Chondrocyte (in vitro differentiated cells): ENCODE measurements at places on chromosomes 3 and 15. TPM values are rescaled to one million over a fixed set of nuclear protein-coding genes. Genes with fewer than 3 reads are reported as not detected.
A peak's percentile ranks its signal among the peaks of the same experiment; 100 is the strongest.

Gene ZMAT3
- 80.6 to 108 TPM (median 80.7 TPM) in 3 replicates for total RNA-seq

Gene GRIP2
- total RNA-seq, result 0.20 to 0.63 TPM in 2 of 3 replicates, not detected in the other

Gene NOX5
- not detected in 3 replicates for total RNA-seq

Gene CCNB2
- 5.3 to 10.4 TPM (median 9.7 TPM) in 3 replicates for total RNA-seq

Gene SLC24A5
- not detected in 3 replicates for total RNA-seq

Gene GTF2A2
- total RNA-seq, result 105 to 114 TPM (median 109 TPM) in 3 replicates

Gene C3orf85
- not detected in 3 replicates for total RNA-seq

Gene LXN
- 3.3 to 6.3 TPM (median 3.4 TPM) in 3 replicates for total RNA-seq

Gene TGM4
- 0.27 TPM in 1 of 3 replicates, not detected in the others for total RNA-seq

Gene GOLGA8G
- not detected in 3 replicates for total RNA-seq

Gene KBTBD8
- total RNA-seq, result 1.5 to 1.9 TPM (median 1.6 TPM) in 3 replicates

Gene NXPE3
- total RNA-seq, result 20.3 to 27.1 TPM (median 20.4 TPM) in 3 replicates

Gene STRIT1
- total RNA-seq, result not detected in 3 replicates

Gene SSR3
- 376 to 395 TPM (median 377 TPM) in 3 replicates for total RNA-seq

Gene ARNT2
- total RNA-seq, result 20.2 to 30.7 TPM (median 22.3 TPM) in 3 replicates

Gene ELL3
- 3.3 to 8.6 TPM (median 3.6 TPM) in 3 replicates for total RNA-seq

Gene ALS2CL
- 1.4 to 5.2 TPM (median 3.6 TPM) in 3 replicates for total RNA-seq

Gene ZNF621
- total RNA-seq, result 25.3 to 27.0 TPM (median 26.0 TPM) in 3 replicates

Gene NMNAT3
- 2.0 to 2.7 TPM (median 2.0 TPM) in 3 replicates for total RNA-seq

- DNase-seq, result no peak
These were observed 27.6 kb downstream of the ARNT2 start for GRCh38 chr15:80431635-80432344.

- DNase-seq, result no peak
These were observed 391.0 kb downstream of the MECOM start for GRCh38 chr3:169272532-169272931.

- no peak for DNase-seq
These were observed 168.7 kb downstream of the EPHA3 start for GRCh38 chr3:89276116-89276515.

GRCh38 chr3:13303410-13303809, 116.7 kb downstream of the NUP210 start:
- DNase-seq, result peak; percentile 43

- no peak for DNase-seq
These were observed 525.1 kb upstream of the GOLIM4 start for GRCh38 chr3:168620854-168621253.

- no peak for DNase-seq
These were observed 824.5 kb downstream of the CADM2 start for GRCh38 chr3:85783291-85783690.

DNA sequence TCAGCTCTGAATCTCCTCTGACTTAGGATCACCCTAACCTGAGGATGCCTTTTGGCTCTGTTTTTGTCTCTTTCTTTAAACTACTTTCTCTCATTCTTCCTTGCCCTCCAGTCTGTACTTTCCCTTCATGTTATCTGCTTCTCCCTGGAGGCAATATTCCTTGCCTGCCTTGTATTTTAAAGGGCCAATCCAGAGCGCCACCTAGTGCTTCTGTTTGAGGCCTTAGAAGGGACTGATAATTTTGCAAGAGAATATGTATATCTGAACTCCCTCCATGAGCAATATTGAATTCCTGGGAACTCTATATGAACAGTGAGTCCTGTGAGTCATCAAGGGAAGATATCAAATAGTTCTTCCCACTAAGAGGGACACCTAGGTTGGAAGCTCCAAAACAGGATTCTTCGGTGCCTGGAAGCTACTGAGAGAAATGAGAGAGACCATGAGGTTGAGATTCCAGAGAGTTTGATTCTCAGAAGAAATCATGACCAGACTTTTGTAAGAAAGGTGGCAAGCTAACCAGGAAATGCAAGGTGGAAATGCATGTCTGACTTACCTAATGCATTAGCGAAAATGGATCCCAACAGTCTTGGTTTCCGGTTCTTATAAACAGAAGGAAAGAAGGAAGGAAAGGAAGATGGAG, 203.8 kb upstream of the CD96 start:
- no peak for DNase-seq

GRCh38 chr3:77588863-77589262, 549.0 kb downstream of the ROBO2 start:
- DNase-seq, result no peak

- no peak for DNase-seq
These were observed 203.2 kb upstream of the ICE2 start for GRCh38 chr15:60682115-60682514.

GRCh38 chr15:41873711-41874110, 20.1 kb downstream of the SPTBN5 start:
- DNase-seq, result no peak

DNA sequence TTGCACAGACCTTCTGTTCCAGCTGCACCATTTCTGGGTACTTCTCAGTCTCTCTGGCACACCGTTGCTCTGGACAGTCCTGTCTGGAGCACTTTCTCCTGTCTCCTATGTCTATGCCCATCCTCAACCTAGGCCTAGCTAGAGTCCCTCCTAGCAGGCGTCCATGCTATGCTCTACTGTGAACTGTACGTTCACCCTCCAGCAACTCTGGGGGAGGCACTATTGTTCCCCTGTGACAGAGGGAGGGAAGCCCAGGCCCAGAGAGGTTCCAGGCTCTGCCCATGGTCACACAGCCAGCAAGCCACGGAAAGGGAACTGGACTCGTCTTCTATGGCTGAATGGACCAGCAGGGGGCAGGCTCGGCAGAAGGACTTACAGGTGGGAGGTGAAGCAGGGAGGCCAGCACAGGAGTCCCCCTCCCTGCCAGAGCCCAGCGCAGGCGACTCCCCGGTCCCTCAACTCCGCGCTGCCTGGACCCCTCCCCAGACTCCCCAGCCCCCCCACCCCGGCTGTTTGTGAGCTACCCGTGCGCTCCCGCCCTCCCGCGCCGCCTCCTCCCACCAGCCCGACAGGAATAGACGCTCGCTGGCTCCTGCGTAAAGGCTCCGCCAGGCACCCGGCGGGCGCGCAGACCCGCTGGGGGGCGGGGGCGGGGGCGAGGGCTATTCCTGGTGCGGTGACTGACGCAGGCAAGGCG, 1.7 kb upstream of the LINGO1 start:
- no peak for DNase-seq

DNA sequence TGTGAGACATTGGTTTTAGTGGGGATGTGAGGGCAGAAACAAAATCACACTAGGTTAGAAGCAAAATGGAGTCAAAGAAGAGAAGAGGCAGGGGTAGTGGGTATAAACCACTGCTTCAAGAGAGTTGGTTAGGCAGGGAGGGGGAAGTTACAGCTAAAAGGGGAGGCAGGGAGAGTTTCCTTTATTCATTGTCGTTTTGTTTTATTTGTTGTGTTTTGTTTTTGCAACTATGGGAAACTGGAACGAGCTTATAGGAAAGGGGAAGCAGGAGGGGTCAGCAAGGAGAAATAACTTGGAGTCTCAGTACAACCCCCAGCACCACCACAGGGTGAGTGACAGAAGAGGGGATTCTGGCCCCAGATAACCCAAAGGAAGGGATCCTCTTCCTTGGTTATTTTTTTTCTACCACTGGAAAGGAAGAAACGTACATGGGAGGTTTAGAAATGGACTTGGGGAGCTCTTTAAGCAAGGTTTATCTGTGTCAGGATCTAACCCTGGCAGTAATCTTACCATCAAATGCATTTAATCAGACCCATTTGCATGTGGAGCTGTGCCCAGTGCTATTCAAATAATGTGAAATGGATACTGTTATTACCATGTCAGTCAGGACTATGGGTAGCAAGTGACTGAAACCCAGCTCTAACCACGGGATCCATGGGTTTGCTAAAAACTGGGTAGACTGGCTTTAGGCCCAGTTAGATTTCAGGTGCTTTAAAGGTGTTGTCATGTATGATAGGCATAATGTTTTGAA, 68.7 kb downstream of the CCNL1 start:
- no peak for DNase-seq

DNA sequence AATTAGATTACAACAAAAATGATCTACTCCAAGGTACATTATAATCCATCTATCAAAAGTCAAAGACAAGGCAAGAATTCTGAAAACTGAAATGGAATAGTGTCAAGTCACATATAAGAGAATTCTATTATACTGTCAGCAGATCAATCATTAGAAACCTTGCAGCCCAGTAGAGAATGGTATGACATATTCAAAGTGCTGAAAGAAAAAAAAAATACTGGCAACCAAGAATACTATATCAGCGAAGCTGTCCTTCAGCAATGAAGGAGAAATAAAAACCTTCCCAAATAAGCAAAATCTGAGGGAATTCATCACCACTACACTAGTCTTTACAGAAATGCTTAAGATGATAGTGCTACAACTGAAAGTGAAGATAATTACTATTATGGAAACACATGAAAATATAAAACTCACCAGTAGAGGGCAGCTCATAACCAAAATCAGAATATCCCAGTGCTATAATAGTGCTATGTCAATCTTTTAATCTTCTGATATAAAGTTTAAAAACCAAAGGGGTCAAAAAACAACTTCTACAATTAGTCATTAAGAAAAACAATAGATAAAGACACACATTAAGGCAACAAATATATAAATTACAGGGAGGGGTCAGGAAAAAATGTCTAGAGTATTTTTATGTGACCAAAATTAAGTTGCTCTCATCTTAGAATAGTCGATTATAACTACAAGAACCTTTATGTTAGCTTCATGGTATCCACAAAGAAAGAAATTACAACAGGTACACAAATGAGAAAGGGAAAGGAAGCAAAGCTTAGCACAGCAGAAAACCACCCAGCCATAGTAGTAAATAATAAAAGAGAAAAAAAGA, 190.7 kb upstream of the CNTN6 start:
- no peak for DNase-seq

DNA sequence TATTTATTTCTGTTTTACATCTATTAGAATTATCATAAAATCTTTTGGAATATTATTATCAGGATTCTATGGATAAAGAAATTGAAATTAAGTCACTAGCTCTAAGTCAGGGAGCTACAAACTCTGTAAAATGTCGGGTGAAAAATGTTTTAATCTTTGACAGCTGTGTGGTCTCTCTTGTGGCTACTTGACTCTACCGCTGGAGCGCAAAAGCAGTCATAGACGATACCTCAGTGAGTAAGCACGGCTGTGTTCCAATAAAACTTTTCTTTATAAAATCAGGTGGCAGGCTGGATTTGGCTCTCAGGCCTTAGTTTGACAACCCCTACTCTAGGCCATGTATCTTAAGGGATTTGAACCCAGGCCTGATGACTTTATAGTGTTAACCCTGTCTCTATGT, 88.5 kb upstream of the PFN2 start:
- DNase-seq, result no peak

DNA sequence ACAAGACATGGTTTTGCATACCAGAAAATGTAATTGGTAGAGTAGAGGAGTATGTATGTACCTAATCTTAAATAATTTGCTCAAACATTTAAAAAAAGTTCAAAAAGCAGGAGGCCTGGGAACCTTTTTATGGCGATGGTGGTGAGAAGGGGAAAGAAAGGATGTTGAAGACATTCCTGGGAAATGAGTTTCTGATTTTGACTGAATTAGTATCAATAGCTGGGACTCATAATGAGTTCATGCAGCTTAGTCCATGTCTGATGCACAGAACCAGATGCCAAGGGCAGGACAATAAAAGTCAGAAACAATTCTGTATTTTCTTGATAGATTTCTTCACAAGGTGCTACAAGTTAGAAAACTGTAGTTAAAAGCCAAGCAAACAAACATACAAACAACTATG, 395.3 kb downstream of the GAP43 start:
- no peak for DNase-seq

GRCh38 chr3:106206146-106206545, 337.3 kb upstream of the CBLB start:
- no peak for DNase-seq

DNA sequence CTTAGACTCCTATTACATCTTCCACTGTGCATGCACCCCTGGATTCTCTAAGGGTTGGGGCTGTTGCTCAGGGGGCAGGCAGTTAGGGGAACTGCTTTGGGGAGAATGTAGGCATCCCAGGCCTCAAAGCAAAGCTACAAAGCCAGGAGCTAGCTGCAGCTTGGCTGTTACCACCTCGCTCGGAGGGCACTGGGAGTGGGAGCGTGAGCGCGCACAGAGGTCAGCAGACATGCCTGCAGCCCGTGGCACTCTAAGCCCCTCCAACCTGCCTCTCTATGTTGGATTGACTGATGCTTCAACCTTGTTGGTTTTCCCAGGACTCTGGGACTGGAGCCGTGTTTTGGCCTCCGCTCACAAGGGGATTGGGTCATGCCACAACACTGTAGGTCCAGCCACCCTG, 69.8 kb downstream of the CPN2 start:
- DNase-seq, result peak; percentile 67

GRCh38 chr3:4426261-4426781, 40.7 kb downstream of the SUMF1 start:
- no peak for DNase-seq

GRCh38 chr3:185087419-185087818, 65.4 kb downstream of the C3orf70 start:
- DNase-seq, result no peak

- no peak for DNase-seq
These were observed 540.1 kb downstream of the NR2F2 start for GRCh38 chr15:96870580-96870979.

DNA sequence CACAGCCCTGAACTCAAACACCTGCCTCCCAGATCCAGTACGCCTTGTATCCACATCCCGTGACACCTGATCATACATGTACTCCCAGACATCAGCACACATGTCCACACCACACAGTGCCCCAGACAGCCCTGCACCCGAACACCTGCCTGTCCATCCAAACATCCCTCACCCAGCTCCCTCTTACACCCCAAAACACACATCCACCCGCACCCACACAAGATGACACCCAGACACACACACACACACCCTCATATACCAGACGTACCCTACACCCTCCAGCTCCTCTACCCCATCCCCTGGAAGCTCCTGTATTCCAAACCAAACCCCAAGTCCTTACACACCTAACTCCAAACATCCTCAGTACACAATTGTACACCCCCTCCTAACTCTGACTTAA, 735 bp downstream of the CAMK1 start:
- DNase-seq, result no peak

GRCh38 chr15:86872782-86873181, 793.1 kb downstream of the AGBL1 start:
- DNase-seq, result no peak

GRCh38 chr15:90291679-90292356, 26.3 kb downstream of the NGRN start:
- DNase-seq, result no peak

- DNase-seq, result no peak
These were observed 4.0 kb upstream of the LMLN start for GRCh38 chr3:197955892-197956477.

- DNase-seq, result peak; percentile 92
These were observed 811 bp downstream of the SKIL start for GRCh38 chr3:170358042-170359010.

GRCh38 chr15:72783640-72784455, at the start of gene ADPGK:
ADPGK (minus strand) TSS chr15:72783758; CDS start chr15:72783691, 67 bp downstream.
- peak; percentile 95 for DNase-seq

GRCh38 chr3:149657926-149658743, at the start of gene WWTR1:
WWTR1 (minus strand) TSS chr3:149658025; CDS start chr3:149657306, 719 bp downstream.
- peak; percentile 98 for DNase-seq
